NCI-H2171 treated with DMSO at 0.1 percent for 48 hours (cell line): ENCODE measurements at places on chromosomes 3 and 15.

DNA sequence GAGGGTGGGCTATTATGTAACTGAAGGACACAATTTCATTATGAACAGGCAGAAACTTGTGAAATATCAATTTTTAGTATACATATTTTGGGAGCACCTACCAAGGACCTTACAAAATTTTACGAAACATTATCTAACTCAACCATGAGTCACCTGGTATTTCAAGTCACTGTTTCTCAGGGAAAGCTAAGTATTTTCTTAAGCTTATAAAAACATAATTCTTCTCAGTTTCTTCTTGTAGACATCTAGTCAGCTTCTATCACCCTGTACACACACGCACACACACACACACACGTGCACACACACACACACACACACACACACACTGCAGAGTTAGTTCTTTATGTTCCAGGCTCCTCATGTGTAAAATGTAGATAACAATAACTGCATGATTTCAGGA lies 658.3 kb downstream of the TUSC7 start:
- no peak for DNase-seq

- DNase-seq, result no peak
These were observed 68.9 kb upstream of the NR2F2 start for GRCh38 chr15:96261575-96262034.

- DNase-seq, result no peak
These were observed 16.9 kb upstream of the NXPE3 start for GRCh38 chr3:101762041-101762646.

GRCh38 chr3:139230391-139230790 lies 113.4 kb upstream of the MRPS22 start:
- no peak for DNase-seq

GRCh38 chr3:147414390-147415138 lies 5.4 kb downstream of the ZIC1 start:
- no peak for DNase-seq

DNA sequence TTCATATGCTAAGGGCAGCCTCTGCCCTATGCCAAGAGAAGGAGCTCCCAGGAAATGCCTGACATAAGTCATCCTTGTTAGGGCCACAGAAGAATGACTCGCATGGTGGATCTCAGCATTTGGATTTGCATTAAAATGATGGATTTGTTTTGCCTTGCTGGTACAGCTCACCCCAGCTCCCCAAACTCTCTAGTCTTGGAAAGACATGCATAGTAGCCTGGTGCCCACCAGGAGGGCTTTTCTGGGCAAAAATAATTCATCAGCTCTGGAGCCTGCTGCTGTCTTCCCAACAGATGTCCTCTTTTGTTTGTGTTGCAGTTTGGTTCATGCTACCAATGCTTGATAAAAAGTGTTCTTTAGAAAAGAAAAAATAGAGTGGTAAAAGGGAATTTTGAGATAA lies 833.0 kb downstream of the AGBL1 start:
- DNase-seq, result no peak

DNA sequence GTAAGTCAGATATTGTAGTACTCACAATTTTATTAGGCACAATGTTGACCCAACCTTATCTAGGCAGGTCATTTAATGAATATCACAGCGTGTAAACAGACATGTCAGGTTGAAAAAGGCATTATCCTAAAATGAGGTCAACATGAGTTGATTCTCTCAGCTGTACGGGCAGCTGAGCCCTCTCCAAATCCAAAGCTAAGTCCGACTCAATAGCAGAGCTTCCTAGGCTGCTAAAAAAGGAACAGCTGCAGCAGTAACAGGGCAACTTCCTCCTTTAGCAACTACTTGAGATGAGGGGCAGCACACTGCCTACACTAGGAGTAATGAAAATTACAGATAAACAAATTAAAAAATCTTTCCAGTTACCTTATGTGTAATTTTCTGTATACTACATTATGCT lies 189.2 kb downstream of the CADM2 start:
- no peak for DNase-seq

DNA sequence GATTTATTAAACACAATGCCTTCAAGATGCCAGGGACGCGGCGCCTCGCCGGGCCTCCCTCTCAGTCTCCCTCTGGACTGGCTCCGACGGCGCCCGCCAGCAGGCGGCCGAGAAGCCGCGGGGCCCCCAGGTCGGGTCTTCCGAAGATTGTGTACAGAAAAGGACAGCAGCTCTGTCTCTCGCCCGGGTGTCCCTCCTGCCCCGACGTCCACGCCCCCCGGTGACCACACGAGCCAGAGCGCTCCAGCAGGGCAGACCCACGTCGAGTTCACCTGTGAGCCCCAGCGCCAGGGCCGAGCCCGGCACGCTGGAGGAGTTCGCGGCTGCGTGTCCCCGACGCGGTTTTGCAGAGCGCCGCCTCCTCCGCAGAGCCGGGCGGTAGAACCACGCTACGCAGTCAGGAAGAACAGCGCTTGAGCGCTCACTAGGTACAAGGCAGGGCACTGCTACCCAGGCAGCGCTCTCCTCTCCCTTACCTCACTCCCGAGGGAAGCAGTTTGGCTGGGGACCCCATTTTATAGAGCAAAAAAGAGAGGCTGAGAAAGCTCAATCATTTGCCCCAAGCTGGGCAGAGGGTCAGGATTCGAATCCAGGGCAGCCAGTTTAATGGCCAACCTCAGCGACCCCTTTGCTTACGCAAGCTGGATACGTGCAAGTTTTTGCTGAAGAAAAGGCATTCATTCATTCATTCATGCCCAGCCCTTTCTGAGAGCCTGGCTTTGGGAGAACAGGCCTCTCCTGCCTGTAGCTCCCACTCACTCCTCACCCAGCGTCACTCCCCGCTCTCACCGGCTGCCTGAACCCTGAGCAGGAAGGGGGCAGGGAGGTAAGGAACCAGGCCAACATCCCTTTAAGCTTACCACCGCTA lies 3.0 kb upstream of the TLE3 start:
- peak; percentile 58 for DNase-seq

- peak; percentile 8 for DNase-seq
These were observed 556.0 kb downstream of the ROBO1 start for GRCh38 chr3:79211586-79212359.

DNA sequence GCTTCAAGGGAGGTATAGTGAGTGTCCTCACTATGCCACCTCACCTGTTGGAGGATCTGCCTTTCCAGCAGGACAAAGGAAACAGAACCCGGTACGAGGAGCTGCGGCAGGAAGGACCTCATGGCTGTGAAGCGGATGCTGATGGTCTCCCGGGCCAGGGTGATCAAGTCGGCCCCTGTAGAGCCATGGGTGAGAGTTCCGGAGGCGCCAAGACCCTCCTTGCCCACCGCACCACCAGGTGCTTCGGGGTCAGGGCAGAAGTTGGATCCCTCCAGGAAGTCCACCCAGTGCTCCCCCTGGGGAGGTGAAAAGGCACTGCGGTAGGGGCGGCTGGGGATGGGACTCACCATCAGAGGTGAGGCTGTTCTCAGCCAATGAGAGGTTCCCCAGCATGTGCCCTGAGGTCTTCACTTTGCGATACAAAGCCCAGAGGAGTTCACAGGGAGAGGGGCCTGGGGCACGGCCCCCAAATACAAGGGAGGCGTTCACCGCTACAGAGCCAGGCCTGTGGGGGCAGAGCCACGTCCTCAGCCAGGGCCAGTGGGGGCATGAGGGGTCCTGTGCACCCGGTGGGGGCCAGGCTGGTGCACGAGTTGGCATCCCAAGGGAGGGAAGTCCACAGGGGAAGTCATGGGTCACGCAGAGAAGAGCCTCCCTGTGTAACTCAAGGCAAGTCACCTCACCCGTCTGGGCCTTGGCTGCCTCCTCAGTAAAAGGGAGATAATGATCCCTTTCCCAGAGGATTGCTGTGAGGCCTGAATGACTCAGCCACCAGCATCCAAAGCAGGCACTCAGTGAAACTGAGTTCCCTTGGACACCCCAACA lies 27.7 kb downstream of the C15orf39 start:
- no peak for DNase-seq

DNA sequence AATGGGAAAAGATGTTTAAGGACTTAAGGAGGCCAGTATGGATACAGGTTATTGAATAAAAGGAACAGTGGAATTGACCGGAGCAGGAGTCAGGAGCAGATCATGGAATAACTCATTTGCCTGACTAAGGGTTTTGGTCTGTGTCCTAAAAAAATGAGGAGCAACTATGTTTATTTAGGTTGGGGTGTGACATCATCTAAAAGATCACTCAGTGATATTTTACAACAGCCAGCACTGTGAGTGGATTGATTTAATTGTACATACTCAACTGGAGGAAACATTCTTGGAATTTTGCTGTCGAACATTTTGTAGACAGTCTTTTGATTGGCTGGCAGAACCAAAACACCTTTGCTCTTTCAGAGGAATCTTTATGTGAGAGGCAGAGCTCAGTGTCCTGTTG lies 348.6 kb upstream of the CDIN1 start:
- DNase-seq, result no peak

DNA sequence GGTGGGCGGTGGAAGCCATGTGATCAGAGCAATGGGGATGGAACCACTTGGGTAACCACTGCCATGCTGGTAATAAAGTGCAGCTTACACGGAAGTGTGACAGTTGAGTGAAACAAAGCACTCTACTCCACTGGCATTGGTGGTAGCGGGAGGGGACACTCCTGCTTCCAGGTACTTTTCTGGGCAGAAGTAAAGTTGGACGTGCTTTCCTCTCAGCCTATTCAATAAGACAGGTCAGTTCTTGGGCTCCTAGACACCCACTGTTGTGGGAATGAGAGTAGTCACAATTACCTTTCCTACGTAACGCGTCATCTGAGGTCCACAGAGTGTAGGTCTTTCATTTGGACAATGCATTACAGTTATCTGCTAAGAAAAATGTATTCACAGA lies 51.7 kb upstream of the CHD2 start:
- DNase-seq, result no peak

DNA sequence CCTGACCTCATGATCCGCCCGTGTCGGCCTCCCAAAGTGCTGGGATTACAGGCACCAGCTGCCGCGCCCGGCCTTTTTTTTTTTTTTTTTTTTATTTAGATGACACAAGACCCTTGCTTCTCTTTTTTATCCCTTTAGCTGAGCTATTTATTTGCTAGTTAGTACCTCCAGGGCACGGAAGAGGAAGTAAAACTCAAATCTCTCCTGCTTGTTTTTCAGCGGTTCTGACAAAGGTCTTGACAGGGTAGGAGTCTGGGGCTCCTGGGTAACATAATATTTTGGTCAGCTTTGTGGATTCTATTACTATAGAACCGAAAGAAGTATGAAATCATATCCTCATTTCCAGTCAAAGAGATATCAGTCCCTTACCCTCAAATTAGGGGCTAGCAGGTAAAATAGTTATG lies 44.0 kb upstream of the ETV5 start:
- DNase-seq, result no peak

DNA sequence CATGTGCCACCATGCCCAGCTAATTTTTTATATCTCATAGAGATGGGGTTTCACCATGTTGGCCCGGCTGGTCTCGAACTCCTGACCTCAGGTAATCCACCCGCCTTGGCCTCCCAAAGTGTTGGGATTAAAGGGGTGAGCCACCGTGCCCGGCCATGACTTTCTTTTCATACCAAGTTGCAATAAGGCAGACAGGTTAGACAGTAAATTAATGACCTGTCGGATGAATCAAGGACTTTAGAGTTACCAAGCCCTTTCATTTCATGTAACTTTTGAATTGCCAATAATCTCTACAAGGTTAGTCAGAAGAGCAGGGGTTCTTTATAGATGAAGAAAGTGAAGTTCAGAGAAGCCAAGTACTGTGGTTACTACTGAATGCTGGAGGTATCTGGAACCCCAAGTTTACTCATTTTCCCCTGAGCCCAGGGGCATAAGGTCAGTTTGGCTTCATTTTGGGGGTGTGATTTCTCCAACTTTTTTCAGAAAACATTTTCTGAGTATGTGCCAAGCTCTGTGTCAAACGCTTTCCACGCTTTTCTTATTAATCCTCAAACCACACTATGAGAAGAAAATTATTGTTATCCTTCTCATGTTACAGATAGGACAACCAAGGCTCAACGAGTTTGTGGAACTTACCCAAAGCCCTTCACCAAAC lies 11.9 kb downstream of the PRICKLE2 start:
- DNase-seq, result no peak

DNA sequence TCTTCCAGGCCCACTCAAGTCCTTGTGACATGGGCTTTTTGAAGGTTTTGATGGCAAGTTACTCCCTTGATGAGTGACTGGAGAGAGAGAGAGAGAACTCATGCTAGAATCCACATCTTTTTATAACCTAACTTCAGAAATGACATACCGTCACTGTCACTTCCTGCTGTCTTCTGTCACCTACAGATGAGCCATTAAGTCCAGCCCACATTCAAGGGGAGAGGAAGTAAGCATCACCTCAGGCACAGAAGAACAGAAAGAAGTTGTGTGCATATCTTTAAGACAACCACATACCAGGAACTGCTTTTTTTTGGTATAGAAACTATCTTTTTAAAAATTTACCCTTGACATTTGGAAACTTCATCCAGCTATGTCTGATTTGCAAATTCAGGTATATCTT lies 16.6 kb upstream of the TXNRD3 start:
- no peak for DNase-seq

- no peak for DNase-seq
These were observed 45.0 kb upstream of the SLC12A8 start for GRCh38 chr3:125257536-125257935.

GRCh38 chr3:157285141-157285540 lies 125.2 kb upstream of the CCNL1 start:
- DNase-seq, result peak; percentile 57

GRCh38 chr3:150307311-150308036 lies 100.6 kb upstream of the TSC22D2 start:
- DNase-seq, result no peak

DNA sequence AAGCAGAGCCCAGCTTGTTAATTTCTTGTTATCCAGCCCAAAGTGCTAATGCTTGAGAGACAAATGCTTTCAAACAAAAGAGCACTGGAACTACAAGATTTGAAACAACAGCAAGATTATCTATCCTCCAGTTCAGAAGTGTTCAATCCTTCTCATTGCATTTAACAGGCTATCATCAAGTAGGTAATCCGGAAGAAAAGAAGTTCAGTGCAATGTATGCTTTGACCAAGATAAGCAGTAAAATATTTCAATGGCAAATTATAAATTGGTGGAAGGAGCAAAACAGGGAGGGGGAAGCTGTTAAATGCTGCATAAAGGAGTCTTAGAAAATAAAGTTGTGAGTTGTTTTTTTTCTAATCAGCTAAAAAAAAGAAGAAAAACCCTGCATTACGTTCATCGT lies 8.8 kb downstream of the LRIG1 start:
- DNase-seq, result no peak

DNA sequence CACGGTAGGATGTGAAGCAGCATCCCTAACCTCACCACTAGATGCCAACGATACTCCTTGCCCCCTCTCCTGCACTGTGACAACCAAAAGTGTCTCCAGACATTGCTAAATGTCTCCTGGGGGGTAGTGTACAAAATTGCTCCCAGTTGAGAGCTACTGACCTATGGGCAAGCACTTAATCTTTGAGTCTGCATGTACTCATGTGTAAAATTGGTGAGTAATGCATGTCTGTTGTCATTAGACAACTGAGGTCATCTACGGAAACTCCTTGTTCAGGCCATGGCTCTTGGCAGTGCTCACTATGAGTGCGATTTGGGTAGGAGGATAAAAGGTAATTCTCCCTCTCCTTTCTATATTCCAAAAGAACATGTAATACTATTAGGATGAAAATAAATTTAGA lies 29.2 kb downstream of the PDHB start:
- DNase-seq, result no peak

- DNase-seq, result peak; percentile 77
These were observed 346.1 kb downstream of the EPHB1 start for GRCh38 chr3:135141160-135141559.

GRCh38 chr3:49333091-49333490 lies 6.8 kb downstream of the USP4 start:
- no peak for DNase-seq
